Nucleus accumbens (tissue), 56 donors: ENCODE measurements at places on chromosomes 1 and 21.
A peak's percentile ranks its signal among the peaks of the same experiment; 100 is the strongest.

GRCh38 chr1:159980786-159981185 is 26.7 kb upstream of the SLAMF9 start:
- no peak for DNase-seq

GRCh38 chr1:217982331-217983050 is 302.6 kb upstream of the RRP15 start:
- DNase-seq = no peak

- no peak for DNase-seq
Measured at GRCh38 chr1:212344905-212345304, 59.7 kb downstream of the PPP2R5A start.

DNA sequence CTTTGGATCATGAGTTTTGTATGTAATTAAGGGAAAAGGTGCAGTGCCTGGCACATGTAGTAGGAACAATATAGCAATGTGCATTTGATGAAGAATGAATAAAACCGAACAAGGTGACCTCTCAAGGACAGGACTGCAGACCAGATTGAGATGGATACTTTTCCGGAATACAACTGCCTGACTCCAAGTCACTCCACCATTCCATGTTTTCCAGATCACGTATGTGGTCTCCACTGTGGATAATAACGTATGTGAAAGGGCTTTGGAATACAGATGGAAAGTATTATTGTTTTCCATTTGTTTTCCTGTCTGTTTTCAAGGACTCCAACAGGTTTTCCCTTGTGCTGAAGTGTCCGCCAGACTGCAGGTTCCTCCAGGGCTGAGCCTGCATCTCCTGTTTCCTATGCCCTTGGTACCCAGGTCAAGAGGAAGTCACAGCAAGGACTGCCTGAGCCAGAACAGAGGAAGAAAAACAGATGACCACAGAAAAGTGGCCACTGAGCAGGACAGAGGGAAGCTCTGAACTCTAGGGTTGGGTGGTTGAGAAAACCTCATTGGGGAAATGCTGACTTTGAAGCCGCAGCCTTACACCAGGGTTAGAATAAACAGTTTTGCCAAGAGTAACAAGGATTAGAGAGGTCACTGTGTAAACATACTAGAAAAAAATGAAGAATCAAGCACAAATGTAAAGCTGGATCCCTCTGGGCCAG is 4.0 kb downstream of the CFAP45 start:
- DNase-seq = no peak

DNA sequence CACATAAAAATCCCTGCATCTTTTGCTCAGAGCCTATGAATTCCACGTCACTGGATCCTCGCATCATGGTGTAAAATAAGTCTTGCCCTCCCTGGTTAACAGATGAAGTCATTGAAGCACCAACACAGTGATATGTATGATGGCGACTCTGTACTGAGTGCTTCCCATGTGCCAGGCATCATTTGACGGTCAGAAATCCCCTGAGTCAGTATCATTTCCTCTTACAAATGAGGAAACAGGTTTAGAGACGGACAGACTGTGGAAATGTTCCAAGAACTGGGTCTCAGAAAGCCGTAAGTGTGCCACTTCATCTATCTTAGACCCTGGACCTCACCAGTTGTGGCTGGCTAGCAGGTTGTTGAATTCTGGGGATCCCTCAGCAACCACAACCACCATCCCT is 5.1 kb upstream of the OLFML2B start:
- no peak for DNase-seq

DNA sequence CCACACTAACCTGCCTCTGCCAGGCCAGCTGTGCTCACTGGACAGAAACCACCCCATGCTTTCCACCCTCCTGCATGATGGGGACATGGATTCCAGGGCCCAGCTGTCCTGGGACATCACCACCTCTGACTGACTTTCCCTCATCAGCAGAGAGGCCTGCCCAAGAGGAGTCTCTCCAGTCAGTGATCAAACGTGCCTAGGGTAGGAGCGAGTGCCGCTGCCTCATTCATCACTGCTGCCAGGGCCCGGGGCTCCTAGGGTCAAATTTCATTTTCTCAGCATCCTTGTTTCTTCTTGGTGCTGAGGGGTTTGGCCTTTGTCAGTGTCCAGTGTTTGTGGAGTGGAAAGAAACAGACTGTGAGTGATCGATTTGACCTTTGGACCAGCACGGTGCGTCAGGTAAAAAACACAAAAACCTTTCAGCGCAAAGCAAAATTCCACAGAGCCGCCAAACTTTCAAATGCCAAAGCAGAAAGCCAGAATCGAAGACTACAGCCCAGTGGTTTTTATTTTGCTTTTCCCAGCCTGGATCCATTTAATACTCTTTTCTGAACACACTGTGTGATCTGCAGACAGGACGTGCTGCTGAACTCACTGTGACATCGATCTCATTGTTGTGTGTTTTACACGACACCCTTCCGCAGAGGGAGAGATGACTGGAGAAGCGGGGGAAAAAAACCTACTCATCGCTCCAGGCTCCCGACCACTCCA is 43.2 kb downstream of the CAPN8 start:
- no peak for DNase-seq

GRCh38 chr1:225592362-225593025 is 60.4 kb downstream of the ENAH start:
- DNase-seq = no peak

DNA sequence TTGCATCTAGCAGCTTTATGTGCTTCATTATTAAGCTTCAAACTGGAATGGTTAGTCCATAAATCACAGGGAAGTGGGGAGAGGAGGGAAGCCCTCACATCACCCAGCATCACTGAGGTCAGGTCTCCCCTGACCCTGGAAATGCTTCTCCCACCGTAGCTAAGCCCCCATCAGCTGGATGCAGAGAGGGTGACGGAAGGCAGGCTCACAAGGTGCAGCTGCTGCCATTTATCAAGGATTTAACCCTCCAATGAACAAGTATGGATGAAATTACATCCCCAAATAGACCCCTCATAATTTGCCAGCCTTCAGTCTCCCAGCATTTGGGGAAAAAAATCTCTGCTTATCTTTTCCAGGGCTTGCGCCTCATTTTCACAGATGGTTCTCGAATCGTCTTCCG is 60.8 kb downstream of the PGM1 start:
- DNase-seq = no peak

- no peak for DNase-seq
Measured at GRCh38 chr1:64116537-64116936, 86.9 kb upstream of the UBE2U start.

DNA sequence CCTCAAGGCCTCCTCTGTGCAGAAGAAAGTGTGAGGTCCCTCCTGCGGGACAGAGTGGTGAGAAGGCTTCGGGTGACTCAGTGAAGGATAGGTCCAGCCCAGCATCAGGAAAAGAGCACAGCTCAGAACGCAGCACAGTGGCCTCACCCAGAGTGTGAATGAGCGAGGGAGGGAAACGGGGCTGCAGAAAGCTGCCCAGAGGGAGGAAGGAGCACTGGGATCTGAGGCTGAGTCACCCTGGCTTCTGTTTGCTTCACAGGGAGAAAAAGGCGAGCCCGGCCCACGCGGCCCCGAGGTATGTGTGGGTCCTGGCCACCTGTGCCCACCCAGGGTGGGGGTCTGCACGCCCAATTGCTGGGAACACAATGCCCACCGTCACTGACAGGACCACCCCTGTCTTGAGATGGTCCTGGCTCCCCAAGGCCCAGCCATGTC is 24.3 kb downstream of the COL6A2 start:
- no peak for DNase-seq

GRCh38 chr1:238672262-238672661 is 714.1 kb upstream of the CHRM3 start:
- no peak for DNase-seq

DNA sequence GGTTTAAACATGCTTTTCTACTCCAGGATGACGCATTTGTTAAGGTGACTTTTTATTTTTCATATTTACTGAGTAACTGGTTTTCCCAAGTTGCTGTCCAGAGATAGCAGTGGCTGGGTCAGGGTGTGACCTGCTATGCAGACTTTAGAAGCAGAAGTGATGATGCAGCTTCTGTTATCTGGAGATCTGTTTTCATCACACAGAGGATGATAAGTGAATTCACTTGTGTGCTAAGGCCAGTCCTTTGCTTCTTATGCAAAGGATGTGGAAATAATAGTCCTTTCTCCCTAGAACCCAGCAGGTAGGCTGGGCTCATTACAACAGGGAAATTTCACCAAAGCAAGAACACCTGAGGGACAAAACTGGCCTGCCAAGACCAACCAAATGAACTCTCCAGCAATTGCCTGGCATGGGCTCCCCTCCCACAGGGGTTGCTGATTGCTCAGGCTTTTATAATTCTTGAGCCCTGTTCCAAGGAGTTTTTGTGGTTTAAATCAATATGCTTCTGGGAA is 97.8 kb upstream of the LPGAT1 start:
- no peak for DNase-seq

GRCh38 chr1:100722221-100722620 is 2.7 kb downstream of the VCAM1 start:
- DNase-seq = no peak

- no peak for DNase-seq
Measured at GRCh38 chr1:99180915-99181314, 83.4 kb upstream of the PLPPR4 start.

- no peak for DNase-seq
Measured at GRCh38 chr1:212237651-212238050, 47.6 kb upstream of the PPP2R5A start.

DNA sequence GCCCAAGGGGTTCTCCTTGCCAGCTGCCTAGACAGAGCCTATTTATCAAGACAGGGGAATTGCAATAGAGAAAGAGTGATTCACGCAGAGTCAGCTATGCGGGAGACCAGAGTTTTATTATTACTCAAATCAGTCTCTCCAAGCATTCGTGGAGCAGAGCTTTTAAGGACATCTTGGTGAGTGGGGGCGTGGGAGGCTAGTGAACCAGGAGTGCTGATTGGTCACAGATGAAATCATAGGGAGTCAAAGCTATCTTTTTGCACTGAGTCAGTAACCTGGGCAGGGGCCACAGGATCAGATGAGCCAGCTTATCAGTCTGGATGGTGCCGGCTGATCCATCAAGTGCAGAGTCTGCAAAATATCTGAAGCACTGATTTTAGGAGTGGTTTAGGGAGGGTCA is 64.8 kb upstream of the MRPS6 start:
- no peak for DNase-seq

GRCh38 chr1:41487126-41488039 is 2.9 kb upstream of the EDN2 start:
- DNase-seq = no peak

GRCh38 chr1:15501208-15502032 is 22.6 kb downstream of the CASP9 start:
- no peak for DNase-seq

- no peak for DNase-seq
Measured at GRCh38 chr1:200861937-200862647, 10.7 kb upstream of the GPR25 start.

DNA sequence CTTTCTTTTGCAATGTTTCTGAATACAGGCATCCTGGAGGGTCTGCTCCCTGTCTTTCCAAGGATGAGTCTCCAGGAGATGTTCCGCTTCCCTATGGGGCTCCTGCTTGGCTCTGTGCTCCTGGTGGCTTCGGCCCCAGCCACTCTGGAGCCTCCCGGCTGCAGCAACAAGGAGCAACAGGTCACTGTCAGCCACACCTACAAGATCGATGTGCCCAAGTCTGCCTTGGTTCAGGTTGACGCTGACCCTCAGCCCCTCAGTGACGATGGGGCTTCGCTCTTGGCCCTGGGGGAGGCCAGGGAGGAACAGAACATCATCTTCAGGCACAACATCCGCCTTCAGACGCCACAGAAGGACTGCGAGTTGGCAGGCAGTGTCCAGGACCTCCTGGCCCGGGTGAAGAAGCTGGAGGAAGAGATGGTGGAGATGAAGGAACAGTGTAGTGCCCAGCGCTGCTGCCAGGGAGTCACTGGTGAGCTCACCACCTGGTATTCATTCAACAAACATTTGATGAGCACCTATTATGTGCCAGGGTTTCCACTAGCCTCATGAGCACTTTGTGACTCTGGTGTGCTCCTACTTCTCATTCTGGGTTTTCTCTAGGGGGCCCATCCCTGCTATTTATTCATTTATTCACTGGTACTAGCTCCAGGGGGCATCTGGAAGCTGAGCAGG is 9.9 kb downstream of the TNN start:
- no peak for DNase-seq

DNA sequence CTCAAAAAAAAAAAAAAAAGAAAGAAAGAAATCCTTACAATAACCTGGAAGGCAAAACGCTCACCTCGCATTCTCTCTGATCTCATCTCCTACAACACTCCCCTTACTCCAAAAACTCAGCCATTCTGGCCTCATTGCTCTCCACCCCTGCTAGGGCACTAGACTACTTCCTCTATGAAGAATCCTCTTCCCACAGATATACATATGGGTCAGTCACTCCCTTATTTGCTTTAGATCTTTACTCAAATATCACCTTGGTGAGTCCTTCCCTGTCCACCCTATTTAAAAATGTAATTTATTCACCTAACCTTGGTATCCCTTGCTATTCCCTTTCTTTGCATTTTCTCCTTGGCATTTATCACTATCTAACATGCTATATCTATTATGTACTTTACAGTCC is 24.6 kb upstream of the KIF1B start:
- no peak for DNase-seq

DNA sequence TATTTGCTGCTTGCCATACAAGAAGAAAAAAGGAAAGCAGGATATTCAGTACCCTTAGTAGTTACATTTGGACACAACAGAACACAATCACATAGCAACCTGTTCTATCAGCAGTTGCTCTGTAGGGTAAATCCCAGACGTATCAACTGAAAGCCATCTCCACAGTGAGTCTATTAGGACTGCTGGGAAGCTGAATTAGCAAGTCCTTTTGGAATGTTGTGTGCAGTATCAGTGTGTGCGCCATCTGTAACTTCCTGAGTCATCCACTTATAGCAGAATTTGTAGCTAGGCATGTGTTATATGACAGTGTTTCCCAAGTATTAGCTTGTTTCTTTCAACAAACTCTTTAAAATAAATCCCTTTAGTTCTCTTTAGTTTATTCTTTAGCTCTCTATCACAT is 21.3 kb downstream of the CCDC30 start:
- DNase-seq = no peak

GRCh38 chr1:26578167-26578566 is 48.6 kb downstream of the RPS6KA1 start:
- DNase-seq = no peak

- no peak for DNase-seq
Measured at GRCh38 chr1:114386129-114387009, 124.6 kb downstream of the TRIM33 start.

- DNase-seq = peak; percentile 46
Measured at GRCh38 chr1:230839173-230839572, 29.1 kb downstream of the C1orf198 start.
